ENCODE measurements at places on chromosomes 12 and 14.

DNA sequence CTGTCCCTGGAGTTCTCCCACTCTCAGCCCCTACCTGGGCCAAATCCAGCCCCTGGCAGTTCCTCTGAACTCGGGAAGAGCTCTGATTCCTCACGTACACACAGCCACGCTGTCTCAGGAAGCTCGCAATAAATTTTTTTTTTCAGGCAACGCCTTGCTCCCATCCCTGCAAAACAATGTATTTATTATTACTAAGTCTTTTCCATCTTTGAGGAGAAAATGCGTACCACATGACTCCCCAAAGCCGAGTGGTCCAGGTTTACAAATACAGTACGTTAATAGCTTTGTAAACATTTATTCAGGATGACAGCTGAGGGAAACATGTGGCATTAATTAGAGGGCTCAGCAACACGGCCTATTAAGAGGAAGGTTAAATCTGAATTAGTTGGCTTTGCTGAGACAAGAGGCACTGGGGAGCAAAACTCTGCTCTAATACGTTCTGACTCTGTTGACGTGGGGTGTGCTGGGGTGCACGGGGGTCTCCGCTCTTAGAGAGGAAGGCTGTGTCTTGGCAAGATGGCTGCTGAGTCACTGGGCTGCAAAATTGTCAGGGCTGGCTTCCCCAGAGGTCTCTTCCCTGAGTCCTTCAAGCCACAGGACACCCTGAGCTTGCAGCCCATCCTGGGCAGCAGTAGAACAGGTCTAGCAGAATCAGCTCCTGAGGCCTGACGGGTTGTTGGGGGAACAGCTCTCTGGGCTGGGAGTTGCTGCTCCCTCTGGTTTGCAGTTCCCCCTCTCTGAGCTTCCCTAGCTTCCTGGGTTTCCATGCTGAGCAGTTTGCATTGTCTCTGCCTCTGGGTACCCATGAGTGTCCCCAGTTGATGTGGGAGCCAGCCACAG lies 185.2 kb upstream of the TBX3 start:
- H3K27me3 ChIP-seq: no peaks in the 10 kb centered on the region
- no peak overlapping the region for H3K27ac ChIP-seq
- no peaks in the 10 kb centered on the region for H3K36me3 ChIP-seq
- no peak for DNase-seq

- no peak overlapping the region for H3K4me3 ChIP-seq
- no peak for DNase-seq
- H3K36me3 ChIP-seq: no peaks in the 10 kb centered on the region
- H3K27me3 ChIP-seq: no peaks in the 10 kb centered on the region
Measured at GRCh38 chr12:103178366-103179080, 221.0 kb downstream of the ASCL1 start.

GRCh38 chr12:62933220-62933601 lies 1.7 kb downstream of the PPM1H start:
- DNase-seq: peak; percentile 52
- H3K36me3 ChIP-seq: no peaks in the 10 kb centered on the region
- no peaks in the 10 kb centered on the region for H3K27me3 ChIP-seq
- peak overlapping the region; percentile 74 for H3K27ac ChIP-seq

DNA sequence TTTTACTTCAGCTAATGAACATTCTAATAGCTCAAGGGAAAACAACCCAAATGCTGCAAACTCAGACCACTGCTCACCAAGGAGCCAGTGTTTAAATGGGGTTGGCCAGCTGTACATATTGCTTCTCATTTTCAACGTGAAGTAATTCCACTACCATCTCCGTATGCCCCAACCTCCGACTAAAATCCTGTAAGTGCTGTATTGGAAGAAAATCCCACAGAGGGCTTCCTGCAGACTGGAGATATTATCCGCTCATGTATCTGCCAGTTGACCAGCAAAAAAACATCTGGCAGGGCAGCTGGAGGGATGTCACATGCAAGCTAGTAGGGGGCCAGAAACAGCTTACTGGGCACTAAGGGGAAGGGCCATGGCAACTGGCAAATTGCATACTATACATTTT lies 485.0 kb downstream of the SNAPC1 start:
- DNase-seq: no peak
- H3K36me3 ChIP-seq: no peaks in the 10 kb centered on the region
- H3K27me3 ChIP-seq: no peaks in the 10 kb centered on the region
- no peak overlapping the region for H3K27ac ChIP-seq
- no peak overlapping the region for H3K4me3 ChIP-seq
- peaks cover 10% of the 10 kb centered on the region for H3K4me1 ChIP-seq

- H3K4me1 ChIP-seq: no peaks in the 10 kb centered on the region
- 0 out of 3 replicates have a peak, but pooled peaks cover 5% of the 10 kb centered on the region for H3K36me3 ChIP-seq
- no peak for DNase-seq
- H3K27me3 ChIP-seq: no peaks in the 10 kb centered on the region
Measured at GRCh38 chr14:24463017-24463883, 20.7 kb upstream of the SDR39U1 start.

GRCh38 chr12:45695035-45695434 lies 34.5 kb upstream of the ARID2 start:
- peaks cover under 1% of the 10 kb centered on the region for H3K27me3 ChIP-seq
- H3K36me3 ChIP-seq: no peaks in the 10 kb centered on the region
- H3K4me1 ChIP-seq: no peaks in the 10 kb centered on the region
- no peak for DNase-seq
- no peak overlapping the region for H3K27ac ChIP-seq

- H3K4me3 ChIP-seq: no peak overlapping the region
- no peak for DNase-seq
- H3K27me3 ChIP-seq: no peaks in the 10 kb centered on the region
Measured at GRCh38 chr14:94330857-94331256, 7.7 kb upstream of the SERPINA6 start.

DNA sequence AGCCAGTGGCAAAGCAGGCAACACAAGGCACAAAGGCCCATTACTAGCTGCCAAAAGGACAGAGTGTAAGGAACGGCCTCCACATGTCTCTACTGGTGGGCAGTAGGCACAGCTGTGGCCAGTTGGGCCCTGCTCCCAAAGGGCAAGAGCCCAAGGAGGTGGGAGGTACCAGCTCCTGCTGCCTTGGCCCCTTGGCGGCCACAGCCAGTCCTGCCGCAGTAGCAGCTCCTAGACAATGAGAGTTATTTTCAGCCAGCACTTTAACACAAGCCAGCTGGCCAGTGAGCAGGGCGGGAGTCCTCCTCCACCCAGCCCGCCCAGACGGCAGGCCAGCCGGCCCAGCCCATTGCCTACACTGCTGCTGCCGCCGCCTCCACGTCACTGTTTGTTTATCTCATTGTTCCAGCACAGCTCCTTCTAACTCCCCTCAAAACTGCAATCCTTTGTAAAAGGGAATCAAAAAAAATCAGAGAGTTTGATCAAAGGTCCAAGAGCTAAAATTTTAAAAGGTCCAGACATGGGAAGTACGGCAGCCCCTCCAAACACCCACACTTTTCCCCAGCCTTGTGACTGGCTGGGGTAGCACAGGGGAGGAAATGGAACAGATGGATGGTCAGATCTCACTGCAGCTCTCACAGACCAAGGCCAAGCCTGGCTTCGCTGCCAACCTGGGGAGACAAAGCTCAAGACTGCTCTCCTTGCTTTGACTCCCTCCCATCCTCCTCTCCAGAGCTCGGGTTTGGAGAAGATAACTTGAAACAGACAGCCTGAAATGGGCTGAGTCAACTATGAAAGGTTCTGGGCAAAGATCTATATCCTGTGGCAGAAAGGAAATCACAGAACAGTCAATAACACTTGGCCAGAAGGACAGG lies 33.5 kb downstream of the FMNL3 start:
- H3K4me3 ChIP-seq: peak overlapping the region; percentile 24
- H3K27ac ChIP-seq: no peak overlapping the region
- peaks cover 24% of the 10 kb centered on the region for H3K4me1 ChIP-seq
- H3K36me3 ChIP-seq: no peaks in the 10 kb centered on the region
- no peaks in the 10 kb centered on the region for H3K27me3 ChIP-seq

DNA sequence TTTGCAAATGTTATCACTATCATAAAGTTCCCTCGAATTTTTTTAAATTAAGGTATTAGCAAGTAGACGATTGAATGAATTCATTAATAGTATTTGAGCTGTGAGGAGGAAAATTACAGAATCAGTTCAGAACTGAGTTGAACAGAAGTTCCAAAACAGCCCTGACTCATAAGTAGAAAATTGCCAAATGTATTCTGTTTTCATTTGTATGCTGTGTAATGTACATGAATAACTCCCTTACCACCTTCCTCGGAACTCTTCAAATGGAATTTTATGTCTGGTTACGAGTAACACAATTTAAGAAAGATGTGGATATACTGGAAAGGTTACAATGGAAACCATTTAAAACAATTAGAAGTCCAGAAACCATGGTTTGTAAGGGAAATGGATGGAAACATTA lies 283.3 kb upstream of the FAR2 start:
- H3K27me3 ChIP-seq: no peaks in the 10 kb centered on the region
- DNase-seq: no peak
- no peaks in the 10 kb centered on the region for H3K36me3 ChIP-seq
- H3K4me1 ChIP-seq: no peaks in the 10 kb centered on the region
- H3K27ac ChIP-seq: no peak overlapping the region

GRCh38 chr12:119423285-119423684 lies 88.8 kb downstream of the CCDC60 start:
- no peaks in the 10 kb centered on the region for H3K36me3 ChIP-seq
- no peak for DNase-seq
- no peaks in the 10 kb centered on the region for H3K4me1 ChIP-seq
- no peaks in the 10 kb centered on the region for H3K27me3 ChIP-seq
- no peak overlapping the region for H3K4me3 ChIP-seq

DNA sequence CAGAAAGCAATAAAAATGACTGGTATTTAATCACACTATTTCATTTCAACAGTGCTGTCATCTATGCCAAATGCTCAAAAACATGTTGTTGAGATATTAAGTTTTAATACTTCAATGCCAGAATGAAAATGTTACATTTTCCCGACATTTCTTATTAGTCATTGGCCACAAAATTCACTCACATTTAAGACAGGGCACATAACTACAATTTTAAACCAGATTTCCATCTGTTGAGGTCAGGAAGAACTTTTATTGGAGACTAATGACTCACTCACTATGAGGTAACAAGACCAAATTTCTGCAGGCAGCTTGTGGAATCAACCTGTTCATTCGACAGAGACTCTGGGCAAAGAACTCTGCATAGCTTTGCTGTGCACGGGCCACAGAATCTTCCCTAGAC lies 36.8 kb downstream of the PPTC7 start:
- no peaks in the 10 kb centered on the region for H3K4me1 ChIP-seq
- no peaks in the 10 kb centered on the region for H3K27me3 ChIP-seq
- no peak overlapping the region for H3K27ac ChIP-seq
- no peak overlapping the region for H3K4me3 ChIP-seq
- peaks cover 66% of the 10 kb centered on the region for H3K36me3 ChIP-seq

DNA sequence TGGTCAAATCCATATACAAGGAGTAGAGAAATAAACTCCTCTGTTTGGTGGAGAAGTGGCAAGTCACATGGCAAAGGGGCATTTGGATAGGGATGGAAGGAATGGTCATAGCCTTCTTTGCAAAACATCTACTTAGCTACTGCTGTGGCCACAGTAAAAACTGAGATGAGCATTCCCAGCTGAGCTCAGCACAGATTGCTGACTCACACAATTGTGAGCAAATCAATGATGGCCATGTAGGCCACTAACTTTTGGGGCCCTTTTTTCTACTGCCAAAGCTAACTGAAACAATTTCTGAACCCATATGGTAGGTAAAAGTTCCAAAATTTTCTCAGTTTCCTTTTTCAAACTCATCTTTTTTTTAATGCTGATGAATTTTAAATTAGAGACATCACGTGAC lies 31.6 kb downstream of the DUSP6 start:
- no peaks in the 10 kb centered on the region for H3K36me3 ChIP-seq
- H3K4me1 ChIP-seq: peaks cover 25% of the 10 kb centered on the region
- no peaks in the 10 kb centered on the region for H3K27me3 ChIP-seq
- no peak overlapping the region for H3K4me3 ChIP-seq

DNA sequence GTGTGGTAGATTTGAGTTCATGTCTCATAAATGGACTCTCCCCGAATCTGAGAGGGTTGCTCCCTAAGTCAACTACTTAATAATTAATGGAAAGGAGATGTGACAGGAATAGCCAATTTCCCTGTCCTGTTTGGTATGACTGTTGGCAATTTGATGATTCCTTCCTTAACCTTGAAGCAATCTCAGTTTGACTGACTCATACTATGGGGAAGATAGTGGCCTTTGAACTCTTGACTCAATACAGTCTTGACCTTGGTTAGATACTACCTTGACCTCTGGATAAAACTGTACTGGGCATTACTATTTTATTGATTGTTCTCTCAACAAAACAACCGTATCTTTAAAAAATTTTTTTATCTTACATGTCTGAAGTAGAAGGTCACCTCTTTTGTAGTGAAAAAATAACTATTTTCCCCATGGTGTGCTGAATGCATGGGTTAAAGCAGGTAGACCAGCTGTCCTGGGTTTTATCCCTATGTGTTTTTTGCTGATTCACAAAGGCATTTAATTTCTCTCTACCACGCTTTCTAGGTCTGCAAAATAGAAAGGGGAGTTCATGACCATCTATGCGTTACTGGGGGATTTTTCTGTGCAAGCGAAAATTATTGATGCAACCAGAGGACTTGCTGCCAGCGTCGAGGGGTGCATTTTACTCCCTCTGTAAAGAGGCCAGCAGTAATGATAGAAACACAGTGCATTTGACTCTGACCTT lies 80.1 kb downstream of the ETV6 start:
- H3K4me3 ChIP-seq: no peak overlapping the region
- H3K4me1 ChIP-seq: peaks cover 22% of the 10 kb centered on the region
- no peak for DNase-seq
- no peaks in the 10 kb centered on the region for H3K27me3 ChIP-seq

GRCh38 chr12:15693228-15693911 lies 95.8 kb downstream of the EPS8 start:
- DNase-seq: no peak
- H3K4me1 ChIP-seq: peaks cover 58% of the 10 kb centered on the region
- H3K27me3 ChIP-seq: no peaks in the 10 kb centered on the region
- no peak overlapping the region for H3K27ac ChIP-seq
- H3K36me3 ChIP-seq: no peaks in the 10 kb centered on the region
- H3K4me3 ChIP-seq: no peak overlapping the region

GRCh38 chr14:52069307-52070050 lies 620 bp upstream of the NID2 start:
- H3K27me3 ChIP-seq: peaks cover 8% of the 10 kb centered on the region
- no peak for DNase-seq
- H3K4me1 ChIP-seq: peaks cover 11% of the 10 kb centered on the region
- no peaks in the 10 kb centered on the region for H3K36me3 ChIP-seq
- no peak overlapping the region for H3K27ac ChIP-seq

- H3K36me3 ChIP-seq: no peaks in the 10 kb centered on the region
- no peak overlapping the region for H3K27ac ChIP-seq
- DNase-seq: no peak
- H3K4me3 ChIP-seq: no peak overlapping the region
Measured at GRCh38 chr12:47570151-47570550, 135.7 kb downstream of the RPAP3 start.

Data from HepG2 (cell line).